SW 1271 (cell line): ENCODE measurements at places on chromosomes 4 and X.
A peak's percentile ranks its signal among the peaks of the same experiment; 100 is the strongest.

- no peak for DNase-seq
Measured at GRCh38 chrX:17976955-17977354, 115.9 kb upstream of the RAI2 start.

- DNase-seq, result no peak
Measured at GRCh38 chr4:151675411-151675971, 85.3 kb downstream of the GATB start.

DNA sequence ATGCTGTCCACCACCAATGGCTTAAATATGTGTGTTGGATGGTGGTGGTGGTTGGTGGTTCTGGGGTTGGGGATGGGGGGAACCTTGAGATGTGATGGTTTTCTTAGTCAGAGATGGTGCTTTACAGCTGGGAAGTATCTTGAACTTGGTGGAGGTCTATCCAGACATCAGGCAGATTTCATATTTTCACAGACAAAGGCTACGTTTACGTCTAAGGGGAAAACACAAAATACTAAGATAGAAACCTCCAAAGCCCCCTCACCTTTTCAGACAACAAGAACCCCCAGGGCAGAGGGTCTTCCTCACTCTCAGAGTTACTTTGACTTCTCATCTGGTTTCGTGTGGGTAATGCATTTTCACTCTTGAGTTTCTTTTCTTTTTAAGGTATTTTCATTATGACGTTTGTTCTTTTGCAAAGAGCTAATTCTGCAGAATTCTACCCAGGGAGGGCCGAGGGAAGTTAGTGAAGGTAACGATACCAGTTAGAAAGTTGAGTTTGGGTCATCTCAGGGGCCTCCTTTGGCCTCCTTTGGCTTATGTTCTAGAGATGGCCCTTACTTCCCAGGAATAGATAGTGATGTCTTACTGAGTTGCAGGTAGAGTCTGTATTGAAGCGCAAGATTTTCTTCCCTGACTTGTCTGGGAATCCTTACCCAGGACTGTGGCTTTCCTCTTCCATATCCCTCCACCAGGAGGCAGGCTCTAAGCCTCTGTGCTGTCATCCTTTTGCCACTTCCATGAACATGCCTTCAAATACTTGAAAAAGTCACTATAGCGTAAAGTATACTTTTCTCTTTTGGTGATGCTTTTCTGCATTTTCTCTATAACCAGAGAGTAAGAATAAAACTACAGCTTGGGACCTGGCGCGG is 31.9 kb downstream of the RHOH start:
- DNase-seq, result no peak

DNA sequence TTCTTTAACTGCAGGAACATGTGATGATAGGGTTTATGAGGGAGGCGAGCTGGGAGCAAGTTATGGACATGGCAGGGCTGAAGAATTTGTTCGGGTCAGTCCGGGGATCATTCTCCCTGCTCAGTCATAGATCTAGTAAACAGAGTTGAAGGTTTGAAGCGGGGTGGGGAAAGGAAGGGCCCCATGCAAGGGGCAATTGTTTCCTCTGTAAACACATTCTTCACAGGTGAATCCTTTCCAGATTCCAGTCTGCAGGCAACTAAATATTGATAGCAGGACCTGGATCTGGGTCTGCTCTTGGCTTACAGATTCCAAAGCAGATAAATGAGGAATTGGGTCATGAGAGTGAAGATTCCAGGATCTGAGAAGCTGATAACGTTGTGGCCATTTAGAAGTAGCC is 44.3 kb upstream of the ARHGAP24 start:
- DNase-seq, result no peak

DNA sequence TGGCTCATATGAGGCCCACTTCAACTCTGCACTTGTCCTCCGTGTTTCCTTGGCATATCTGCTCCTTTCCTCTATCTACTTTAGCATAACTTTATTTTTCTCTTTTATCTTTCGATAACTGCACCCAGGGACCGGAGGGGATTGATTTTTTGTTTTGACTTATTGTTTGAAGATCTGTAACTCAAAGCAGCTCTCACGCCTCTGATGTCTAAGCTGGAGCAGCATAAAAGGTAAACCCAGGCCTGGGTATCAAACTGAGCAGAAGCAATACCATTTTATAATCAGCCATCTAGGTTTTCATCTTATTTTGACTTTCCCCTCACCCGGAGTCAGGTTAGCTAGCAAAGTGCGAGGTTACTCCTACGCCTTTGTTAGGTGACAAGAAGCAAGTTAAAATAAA is 28.4 kb downstream of the LEF1 start:
- DNase-seq, result no peak

DNA sequence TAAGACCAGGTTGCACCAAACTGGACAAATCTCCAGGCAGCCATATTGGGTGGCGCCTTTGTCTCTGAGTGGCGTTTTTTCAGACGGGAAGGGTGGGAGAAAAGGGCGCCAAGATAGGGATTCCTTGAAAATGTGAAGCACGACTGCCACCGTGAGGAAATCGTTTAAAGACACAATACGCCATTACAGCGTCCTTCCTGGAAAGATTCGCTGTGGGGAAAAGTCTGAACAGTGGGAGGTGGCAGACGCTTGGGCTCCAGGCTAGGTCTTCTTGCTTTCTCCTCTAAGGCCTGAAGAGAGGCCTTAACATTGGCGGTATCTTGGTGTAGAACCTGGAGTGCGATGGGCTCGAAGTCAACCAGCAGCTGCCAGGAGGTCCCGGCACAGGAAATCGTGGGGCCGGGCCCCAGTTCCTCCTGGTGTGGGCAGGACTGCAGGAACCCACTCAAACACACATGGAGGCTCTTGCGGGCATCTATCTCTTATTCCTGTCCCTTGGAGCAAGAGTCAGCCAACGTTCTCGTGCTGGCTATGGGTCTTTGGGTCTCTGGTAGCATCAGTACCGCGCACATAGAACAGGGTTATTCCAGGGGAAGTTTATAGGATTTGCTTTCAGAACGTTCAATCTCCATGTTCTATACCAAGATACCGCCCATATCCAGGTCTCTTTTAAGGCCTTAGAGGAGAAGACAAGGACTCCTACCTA is 208.8 kb downstream of the OR13H1 start:
- peak; percentile 30 for DNase-seq

DNA sequence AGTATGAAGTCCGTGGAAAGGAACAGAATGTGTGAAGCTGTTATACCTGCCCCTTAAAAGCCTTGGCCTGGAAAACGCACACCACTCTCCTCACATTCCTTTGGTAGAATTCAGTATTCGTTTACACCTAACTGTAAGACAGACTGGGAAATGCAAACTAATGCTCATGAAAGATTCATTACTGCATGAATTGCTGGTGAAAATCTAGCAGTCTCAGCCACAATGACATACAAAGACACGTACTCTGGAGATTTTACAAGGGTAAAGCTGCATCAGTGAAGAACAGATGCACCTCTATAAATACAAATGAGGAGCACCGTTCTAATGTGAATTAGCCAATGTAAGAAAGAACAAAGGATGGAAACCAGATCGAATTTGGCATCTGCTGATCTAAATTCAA is 2051.3 kb downstream of the PCDH7 start:
- no peak for DNase-seq

DNA sequence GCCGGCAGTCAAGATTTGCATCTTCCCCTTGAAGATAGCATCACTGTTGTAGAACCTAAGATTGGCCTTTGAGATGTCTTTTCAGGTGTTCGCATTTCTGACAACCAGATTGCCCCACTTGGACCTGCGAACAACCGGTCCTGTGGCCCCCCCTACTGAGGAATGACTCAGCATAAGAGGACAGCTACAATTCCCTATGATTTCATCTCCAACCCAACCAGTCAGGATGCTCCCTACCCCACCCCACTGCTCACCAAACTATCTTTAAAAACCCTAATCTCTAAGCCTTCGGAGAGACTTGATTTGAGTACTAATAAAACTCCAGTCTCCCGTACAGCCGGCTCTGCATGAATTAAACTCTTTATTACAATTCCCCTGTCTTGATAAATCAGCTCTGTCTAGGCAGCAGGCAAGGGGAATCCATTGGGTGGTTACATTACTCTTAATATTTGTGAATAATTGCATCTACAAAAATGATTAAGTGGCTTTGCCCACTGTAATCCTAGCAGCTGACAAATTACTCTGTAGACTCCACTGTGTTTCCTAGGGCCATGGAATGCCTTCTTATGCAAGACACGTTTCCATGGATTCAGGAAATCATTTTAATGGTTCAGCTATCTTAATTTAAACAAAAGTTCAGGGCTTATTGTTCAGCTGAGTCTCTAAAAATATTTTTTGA is 95.4 kb downstream of the GPR143 start:
- DNase-seq, result no peak

- no peak for DNase-seq
Measured at GRCh38 chr4:85028910-85029309, 62.4 kb upstream of the WDFY3 start.

- DNase-seq, result no peak
Measured at GRCh38 chrX:138930583-138930945, 219.0 kb upstream of the FGF13 start.

- DNase-seq, result no peak
Measured at GRCh38 chr4:99091216-99091575, 2.6 kb upstream of the ADH5 start.

- no peak for DNase-seq
Measured at GRCh38 chr4:6591781-6592180, 16.8 kb downstream of the MAN2B2 start.

DNA sequence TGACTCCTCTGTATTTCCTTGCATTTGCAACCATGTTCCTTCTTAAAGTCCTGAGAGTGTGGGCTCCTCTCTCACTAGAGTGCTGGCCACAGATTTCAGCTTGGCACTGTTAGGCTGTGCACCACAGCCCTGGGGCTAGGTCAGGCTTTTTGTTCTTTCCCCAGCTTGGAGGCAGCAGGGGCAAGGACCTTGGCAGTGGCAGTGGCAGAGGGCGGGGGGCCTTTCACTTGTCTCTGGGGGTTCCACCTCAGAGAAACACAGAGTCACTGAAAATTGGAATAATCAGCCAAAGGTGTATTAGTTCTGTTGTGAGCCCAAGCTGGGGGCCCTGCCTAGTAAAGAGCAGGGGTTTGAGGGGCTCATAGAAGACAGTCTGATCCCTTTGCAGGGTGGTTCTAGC is 142.8 kb upstream of the CT83 start:
- no peak for DNase-seq

- peak; percentile 2 for DNase-seq
Measured at GRCh38 chr4:81454499-81454898, 17.2 kb downstream of the RASGEF1B start.
